Stimulated activated CD4-positive, alpha-beta T cell treated with anti-CD3 and anti-CD28 coated beads, Interleukin-1b, Interleukin-23, amount 100 ng/mL, for 1 hour (primary cell): ENCODE measurements at places on chromosomes 2 and 18.
A peak's percentile ranks its signal among the peaks of the same experiment; 100 is the strongest.

GRCh38 chr2:180231015-180231414, 223.9 kb upstream of the CWC22 start:
- no peak for DNase-seq

DNA sequence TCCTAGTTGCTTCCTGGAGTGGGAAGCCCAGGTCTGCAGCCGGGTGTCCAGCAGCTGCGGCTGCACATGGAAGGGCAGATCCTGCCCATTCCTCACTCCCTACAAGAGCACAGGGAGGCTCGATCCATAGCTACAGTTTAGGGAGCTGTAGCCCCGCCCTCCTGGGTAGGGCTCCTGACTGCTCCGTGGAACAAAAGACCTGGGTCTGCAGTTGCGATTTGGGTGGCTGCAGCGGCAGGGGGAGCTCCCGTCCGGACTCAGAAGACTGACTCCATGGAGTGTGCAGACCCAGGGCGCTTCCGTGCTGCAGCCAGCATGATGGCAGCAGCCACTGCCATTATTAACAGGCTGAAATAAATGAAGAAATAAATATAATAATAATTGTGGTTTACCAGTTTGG, 157.3 kb downstream of the CTNNA2 start:
- DNase-seq, result no peak

DNA sequence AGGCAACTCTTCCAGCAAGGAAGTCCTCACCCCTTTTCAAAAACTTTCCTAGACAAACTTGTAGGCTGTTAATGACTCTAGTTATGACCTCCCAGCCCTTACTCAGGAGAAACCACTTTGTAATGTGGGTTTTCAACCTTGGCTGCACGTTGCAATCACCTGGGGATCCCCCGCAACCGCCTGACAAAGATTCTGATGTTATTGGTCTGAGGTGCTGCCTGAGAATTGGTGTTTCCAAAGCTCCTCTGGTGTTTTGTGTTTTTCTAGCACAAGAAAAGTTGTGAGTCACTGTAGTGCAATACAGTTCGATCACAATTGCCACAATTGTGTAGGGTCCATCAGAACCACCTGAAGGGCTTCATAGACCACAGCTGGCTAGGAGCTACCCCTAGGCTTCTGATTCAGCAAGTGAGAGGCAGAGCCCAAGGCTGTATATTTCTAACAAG, 121.6 kb downstream of the SP100 start:
- no peak for DNase-seq

- no peak for DNase-seq
These were observed 178.2 kb downstream of the KLHL29 start for GRCh38 chr2:23563151-23563550.

DNA sequence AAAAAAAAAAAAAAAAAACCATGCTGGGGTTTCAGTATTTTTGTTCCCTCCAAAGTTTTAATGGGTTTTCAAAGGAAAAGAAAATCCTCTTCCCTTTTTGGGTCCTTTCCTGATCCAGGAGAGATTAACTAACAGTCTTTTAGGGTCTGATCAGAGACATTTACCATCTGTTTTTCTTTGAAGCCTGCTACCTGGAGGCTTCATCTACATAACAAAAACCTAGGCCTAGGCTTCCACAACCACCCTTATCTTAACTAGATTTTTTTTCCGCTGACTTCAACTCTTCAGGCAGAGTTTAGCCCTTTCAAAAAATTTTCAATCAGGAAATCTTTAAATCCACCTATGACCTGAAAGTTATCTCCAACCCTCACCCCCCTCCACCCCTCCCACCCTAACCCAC, 154.7 kb downstream of the MBD2 start:
- DNase-seq, result no peak

DNA sequence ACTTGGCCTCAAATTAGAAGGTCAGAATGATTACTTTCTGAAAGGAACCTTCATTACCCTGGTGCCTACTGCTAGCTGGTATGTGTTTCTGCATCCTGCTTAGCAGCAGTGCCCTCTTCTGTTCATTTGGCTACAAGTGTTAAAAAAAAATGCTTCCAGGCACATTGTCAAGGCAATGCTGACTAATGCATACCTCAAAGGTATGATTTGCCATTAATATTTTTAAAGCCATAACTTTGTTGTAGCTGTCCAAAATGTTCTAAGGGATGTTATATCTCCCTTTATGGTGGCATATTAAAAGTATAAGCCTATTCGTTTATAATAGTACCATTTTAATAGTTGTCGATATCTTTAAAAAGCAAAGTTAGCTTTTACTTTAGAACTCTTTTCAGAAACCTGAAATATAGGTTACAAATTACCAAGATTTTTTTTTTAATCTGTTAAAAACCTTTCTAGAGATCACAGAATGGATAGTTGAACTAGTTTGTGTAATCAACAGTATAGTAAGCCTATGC, 52.0 kb upstream of the FAM171B start:
- DNase-seq, result no peak

DNA sequence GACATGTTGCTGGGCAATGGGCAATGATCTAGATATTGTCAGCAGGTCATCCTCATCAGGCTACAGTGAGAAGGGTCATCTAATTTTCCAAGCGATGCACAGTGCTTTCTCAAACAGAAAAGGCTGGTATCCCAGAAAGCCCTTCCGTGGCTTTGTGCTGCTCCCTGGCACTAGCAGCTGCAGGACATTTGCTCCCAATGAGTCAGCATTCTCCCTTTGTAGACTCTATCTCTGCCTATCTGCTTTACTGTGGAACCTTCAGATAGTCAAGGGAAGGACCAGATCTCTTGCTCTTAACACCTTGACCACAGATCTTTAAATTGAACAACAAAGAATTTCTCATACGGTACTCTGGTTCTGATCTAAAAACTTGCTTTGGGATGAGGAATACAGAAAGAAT, 101.4 kb downstream of the CDH2 start:
- DNase-seq, result no peak

- no peak for DNase-seq
These were observed 116.2 kb downstream of the SOCS6 start for GRCh38 chr18:70405052-70405451.

DNA sequence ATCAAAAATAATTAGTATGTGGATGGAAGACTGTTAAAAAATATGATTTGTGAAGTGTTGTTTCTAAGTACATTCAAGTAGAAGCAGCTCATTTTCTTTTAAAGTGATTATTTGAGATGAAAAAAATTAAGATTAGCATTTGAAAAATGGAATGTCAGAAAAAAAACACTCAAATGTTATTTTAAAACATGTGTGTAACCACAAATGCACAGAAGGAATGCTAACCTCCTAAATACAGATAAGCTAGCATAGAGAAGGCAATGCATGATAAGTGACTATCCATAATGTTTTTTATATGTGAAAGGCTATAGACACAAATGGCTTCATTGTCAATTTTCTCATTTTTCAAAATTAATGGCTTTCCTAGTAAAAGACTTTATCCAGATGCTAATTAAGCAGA, 198.9 kb downstream of the NYAP2 start:
- no peak for DNase-seq

GRCh38 chr2:177545981-177546585, 153.5 kb downstream of the AGPS start:
- no peak for DNase-seq

GRCh38 chr2:65326276-65326675, 98.6 kb downstream of the ACTR2 start:
- DNase-seq, result no peak

- no peak for DNase-seq
These were observed 322.1 kb upstream of the TANK start for GRCh38 chr2:160838147-160838546.

DNA sequence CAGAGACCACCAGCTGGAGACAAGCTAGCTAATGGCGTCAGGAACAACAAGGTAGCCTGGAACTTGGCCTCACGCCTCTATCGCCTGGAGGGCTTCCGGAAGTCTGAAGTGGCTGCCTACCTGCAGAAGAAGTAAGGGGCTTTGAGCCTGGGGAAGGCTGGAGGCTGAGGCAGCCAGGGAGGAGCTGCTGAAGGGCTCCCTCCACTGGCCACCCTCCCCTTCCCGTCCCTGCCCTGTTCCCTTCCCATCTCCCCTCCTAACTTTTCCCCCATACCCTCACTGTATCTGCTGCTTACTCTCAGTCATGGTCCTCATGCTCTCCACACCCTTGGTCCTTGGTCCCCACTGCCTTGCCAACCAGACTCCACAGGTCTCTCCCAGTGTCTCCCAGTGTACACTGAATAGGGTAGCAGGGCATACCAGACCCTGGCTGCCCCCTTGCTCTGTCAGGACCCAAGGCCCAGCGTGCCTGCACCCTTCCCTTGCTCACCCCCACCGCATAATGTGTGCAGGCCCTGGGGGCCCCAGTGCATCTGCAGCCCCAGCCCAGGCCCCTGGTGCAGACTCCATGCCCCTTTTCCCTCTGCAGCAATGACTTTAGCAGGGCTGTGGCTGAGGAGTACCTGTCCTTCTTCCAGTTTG, 18.8 kb downstream of the PSD4 start:
- no peak for DNase-seq

DNA sequence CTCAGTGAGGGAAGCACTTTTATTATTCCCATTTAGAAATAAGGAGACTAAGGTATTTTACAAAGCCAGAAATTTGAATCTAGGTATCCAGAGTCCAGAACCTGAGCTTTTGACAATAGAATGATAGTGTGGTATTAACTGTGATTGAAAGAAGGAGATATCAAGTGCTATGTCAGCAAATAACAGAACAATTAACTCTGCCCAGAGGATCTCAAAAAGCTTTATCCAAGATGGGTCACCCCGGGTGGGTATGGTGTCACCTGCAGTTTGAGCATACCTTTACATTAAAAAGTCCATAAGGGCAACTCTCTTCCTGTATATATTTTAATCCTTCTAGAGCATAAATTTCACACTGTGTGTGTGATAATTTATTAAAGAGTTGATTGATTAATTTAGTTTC, 105.4 kb downstream of the LRP1B start:
- no peak for DNase-seq

DNA sequence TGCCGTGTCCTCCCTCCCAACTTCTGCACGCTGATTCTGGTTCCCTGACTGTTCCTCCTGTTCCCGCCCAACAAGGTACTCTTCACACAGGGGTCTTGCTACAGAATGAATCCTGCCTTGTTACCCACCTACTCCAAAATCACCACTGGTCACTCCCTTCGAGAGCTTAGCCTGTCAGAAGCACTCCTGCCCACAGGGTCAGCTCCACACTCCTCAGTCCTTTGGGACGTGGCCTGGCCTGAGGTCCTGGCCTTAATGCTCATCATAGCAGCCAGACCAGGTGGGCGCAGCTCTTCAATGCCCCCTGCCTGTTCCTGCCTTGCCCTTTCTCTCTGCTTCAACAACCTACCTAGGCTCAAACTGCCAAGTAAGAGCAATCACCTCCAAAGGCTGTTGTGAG, 27.8 kb upstream of the ID2 start:
- no peak for DNase-seq

DNA sequence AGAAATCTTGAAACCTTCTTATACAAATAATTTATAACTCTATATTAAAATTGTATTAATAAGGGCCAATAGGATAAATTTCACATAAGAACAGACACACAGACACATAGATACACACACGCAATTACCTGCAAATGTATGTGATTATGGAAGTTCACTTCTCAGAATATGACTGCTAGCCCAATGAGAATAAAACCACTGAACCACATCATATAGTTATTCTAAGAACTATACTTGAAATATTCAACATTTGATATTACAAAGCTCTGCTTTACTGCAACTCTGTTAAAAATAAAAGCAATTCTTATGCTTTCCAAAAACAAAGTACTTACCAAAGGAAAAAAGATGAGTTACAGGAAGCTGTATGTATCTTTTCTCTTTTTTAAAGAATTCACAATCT, 51.1 kb downstream of the PGAP1 start:
- DNase-seq, result no peak

DNA sequence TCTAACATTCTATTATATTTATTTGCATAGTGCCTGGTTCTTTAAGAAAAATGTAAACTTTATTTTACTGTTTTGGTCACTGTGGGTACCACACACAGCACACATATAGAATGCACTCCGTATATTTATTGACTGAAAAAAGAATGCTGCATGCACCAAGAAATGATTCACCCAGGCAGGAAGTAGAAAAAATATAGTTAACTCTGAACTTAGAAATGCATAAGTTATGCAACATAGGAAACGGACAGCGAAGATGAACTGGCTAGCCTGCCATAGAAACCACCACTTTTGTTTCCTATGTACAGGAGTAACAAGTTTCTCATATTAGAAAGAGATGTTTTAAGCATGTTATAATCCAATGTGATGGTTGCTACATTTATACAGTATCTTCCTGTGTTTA, 635.8 kb downstream of the DSC3 start:
- DNase-seq, result no peak

- DNase-seq, result no peak
These were observed 11.6 kb upstream of the GREB1L start for GRCh38 chr18:21230436-21230835.

GRCh38 chr2:182283512-182283911, 143.3 kb downstream of the PDE1A start:
- DNase-seq, result no peak

DNA sequence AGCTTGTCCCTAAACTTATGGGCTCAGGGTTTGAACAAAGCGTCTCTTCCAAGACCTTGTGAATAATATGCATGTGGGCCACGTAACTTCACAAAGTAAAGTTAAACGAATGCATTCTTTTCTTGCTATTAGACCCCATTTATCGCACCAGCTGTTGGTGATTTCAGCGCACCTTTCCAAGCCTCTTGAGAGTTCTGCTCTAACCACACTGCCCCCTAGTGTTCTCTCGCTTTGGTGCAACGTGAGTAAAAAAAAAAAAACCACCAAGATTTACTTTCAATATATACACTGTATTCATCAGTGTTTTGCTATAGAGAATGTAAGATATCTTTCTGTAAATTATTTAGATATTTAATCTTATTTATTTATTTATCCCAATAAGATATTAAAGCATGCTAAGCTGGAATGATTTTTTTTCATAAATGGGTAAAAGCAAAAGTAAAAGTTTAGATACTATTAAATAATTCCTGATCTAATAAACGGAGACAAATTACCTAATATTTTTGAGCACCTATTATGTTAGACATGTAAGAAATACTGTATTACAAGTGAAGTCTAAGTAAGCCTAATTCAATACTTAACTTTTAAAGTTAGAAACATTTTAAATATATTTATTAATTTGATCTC, 459.5 kb downstream of the DLGAP1 start:
- peak; percentile 33 for DNase-seq

- no peak for DNase-seq
These were observed 40.3 kb upstream of the KLF7 start for GRCh38 chr2:207206011-207206410.

- no peak for DNase-seq
These were observed 18.4 kb downstream of the VPS54 start for GRCh38 chr2:64000630-64001381.
